ENCODE measurements at places on chromosomes 4 and X.

- DNase-seq, result peak; percentile 38
Measured at GRCh38 chr4:140556372-140557085, 12.2 kb downstream of the UCP1 start.

DNA sequence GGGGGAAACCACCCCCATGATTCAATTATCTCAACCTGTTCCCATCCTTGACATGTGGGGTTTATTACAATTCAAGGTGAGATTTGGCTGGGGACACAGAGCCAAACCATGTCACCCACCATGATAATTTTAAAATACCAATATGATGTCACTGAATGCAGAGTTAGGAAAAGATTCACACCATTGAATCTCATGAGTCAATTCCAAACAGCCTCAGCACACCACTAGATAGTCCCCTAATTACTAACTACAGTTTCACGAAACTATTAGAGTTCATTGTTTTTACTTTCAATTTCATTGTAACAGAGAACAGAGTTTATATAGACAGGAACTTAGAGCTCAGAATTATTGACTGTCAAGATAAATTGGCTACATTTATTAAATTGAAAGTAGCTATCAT is 410.2 kb downstream of the FAM47A start:
- DNase-seq, result no peak

DNA sequence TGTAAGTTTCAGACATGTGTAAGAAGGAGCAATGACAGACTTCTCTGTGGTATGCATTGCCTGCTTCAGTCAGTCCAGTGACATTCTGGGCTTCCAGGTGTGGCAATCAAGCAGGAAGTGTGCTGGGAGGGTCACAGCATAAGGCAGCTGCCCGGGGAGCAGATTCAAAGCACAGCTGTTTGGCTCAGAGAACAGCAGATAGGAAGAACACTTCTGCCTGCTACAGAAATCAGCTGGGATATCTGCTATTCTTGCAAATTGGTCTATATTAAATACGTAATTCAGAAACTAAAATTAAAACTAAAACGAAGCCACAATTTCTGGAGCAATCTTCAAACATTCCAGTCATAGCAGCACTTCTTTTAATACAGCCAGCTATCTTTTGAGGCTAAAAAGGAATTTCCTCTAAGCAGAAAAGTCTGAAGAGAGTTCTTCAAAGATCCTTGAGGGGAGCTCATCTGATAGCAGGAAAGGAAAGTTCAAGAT is 47.5 kb upstream of the GALNT7 start:
- no peak for DNase-seq

DNA sequence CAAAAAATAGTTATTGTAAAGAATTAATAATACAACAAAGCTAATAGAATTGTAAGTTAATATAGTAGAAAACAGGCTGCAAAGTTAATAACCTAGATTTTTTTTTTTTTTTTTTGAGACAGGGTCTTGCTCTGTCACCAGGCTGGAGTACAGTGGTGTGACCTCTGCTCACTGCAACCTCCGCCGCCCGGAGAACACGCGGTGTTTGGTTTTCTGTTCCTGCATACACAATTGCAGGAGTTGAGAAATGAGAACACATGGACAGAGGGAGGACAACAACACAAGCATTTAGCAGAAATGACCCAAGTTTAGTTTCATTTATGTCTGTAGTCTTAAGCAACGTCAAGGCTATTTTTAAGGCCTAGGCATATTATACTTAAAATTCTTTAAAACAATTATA is 145.9 kb upstream of the PCDH10 start:
- no peak for DNase-seq

DNA sequence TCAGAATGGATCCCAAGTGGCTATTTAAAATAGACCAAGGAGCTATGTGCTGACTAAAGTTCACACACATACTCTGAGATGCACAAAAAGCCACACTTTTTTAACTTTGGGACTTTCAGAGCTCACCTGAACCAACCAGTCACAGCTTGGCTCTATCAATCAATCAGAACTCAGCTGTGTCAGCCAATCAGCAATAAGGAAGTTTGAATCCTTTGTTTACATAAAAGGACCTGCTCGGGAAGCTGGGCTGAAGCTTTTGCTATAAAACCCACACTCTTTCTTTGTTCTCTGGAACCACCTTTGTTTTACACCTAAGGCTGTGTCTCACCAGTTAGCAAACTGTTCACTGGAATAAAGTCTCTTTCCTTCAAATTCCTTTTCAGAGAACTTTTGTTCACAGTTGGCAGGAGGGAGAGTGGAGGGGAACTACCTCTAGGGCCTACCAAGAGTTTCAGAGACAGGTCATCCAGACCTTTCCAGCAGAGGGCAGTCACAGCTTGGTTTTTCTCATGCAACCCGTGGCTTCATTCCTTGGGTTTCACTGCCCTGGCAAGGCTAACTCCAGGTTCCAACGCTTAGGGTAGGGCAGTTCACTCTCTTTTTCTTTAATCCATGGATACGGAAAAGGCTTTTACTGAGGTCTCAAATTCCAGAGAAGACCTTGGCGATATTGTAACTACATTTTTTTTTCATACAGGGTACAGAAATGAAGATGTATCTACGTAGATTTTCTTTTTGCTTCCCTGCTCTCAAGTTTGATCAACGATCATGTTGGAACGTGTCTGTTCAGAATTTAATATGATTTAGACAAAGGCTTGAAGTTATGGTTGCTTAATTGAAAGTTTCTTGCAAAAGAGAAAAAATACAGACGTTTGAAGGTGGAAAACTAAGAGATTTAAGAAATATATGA is 80.7 kb downstream of the GPRIN3 start:
- DNase-seq, result peak; percentile 82

GRCh38 chrX:153935326-153935851 is 552 bp upstream of the NAA10 start:
- DNase-seq, result no peak

DNA sequence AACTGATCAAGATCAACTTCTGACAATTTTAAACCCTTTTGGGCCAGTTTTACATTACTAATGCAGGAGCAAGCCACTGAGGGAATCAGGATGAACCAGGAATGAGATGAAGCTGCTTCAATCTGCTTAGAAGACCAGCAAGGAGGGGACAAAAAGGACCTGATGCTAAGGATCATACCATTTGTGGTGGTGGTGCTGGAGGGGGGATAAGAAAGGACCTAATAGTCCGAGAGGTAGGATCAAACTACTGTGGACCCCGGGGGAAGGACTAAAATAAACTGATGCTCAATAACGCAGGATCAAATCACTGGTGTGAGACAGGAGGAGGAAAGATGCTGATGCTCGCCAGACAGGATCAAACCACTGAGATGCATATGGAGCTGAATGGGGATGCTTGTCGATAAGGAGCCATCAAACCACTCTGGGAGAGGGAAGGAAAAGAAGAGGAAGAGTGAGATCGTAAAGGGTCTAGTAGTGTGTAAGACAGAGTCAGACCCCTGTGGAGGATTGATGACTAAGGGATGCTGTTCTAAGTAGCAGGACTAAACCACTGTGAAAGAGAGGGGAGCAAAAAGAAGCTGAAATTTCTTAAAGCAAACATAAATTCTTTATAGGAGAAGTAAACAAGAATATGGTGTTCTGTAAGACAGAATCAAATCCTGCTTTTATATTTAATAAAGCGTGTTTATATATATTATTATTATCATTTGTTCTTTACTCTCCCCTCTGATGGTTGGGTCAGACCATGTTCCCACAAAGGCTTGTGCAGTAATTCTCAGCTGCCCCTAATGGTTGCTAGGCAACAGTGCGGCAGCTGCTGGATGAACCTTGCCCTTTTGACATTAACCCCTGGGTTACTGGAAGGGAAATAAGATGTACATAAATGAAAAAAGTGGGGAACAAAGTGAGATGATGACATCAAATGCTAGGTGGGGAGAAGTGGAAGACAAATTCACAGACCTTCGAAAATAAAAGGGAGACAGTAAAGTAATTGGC is 432.5 kb upstream of the FGF16 start:
- no peak for DNase-seq

GRCh38 chrX:153901753-153902140 is 2.7 kb upstream of the AVPR2 start:
- no peak for DNase-seq

DNA sequence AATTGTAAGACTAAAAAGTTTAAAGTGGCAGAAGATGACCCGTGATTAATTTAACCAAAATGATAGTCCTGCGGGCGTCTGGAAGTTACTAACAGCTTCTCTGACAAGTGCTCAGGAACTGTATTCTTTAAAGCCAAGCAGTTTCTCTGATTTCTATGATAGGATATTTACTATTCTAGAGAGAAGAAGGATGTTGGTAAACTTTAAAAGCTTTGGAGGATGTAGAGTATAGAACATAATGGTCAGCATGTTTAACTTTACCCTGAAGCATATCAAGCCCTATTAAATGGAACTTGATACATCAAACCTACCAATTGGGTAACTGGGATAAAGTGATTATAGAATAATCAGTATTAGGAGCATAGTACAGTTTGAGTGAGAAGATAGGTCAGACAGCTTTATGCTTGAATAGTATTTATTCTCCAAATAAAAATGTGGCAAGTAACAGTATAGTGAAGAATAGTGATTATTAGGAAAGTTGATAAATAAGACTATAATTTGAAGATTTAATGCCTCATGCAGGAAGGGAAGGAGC is 1.8 kb downstream of the STIM2 start:
- no peak for DNase-seq

DNA sequence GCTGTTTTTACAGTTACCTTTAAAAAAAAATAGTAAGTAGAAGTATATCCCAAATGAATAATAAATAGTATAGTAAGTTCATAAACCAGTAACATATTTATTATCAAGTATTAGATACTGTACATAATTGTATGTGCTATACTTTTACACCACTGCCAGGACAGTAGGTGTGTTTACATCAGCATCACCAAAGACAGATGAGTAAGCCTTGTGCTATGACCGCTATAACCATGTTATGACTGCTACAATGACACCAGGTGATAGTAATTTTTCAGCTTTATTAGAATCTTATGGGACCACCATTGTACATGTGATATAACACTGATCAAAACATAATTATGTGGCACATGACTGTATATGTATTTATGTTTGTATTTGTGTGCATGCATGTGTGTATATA is 27.3 kb downstream of the PABPC4L start:
- no peak for DNase-seq

DNA sequence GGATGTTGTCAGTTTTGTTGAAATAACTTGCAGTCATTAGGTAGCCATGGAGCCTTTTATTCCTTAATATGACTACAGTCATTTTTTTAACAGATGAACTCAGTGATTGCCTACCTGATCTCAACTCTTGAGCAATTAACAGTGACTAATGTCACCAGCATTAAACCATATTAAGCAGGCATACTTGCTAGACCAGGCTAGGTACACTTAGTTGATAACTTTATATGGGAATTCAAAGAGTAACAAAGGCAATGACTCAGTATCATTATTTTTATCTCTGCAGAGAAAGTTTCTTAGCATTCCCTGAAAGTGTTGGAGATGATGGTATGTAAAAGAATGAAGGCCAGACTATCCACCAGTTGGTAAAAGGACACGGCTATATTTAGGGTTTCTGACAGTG is at the start of gene C4orf54:
C4orf54 (minus strand) TSS at position 31 of the 400 bp plus-strand sequence. CDS start 3,180 bp downstream, outside the sequence.
- DNase-seq, result no peak

DNA sequence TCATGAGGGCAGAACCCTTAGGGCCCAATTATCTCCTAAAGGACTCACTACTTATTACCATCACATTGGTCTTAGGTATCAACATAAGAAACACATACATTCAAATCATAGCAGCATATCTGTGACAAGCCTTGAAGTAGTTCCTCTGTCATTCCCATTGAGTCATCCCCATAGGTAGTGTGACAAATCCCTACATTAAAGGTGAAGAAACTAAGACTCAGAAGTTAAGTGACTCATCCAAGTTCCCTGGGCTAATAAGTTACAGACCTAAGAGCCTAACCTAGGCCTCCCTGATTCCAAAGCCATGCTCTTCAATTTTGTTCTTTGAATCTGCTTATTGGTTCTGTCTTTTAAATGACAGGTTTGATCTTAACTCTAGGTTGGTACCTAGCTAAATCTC is 58.2 kb downstream of the CD38 start:
- no peak for DNase-seq

DNA sequence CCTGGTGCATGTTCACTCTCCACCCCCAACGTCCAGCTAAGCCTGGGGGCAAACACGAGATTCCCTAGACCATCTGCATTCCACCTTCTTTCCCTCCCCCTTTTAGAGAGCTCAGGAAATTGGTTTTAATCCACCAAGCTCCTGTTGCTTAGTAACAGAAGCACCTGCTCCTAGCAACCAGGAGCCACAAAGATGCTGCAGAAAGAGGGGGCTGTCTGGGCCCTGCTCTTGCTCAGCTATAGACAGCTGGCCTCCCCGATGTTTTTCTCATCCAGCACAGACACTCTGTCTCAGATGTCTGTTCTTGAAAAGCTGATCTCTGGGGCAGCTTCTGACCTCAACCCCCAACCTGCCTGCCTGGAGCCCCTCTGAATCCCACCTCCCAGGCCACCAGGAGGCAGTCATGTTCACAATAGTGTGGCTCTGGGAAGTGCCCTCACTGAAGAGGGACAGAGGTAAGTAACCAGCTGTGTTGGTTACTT is 71.5 kb downstream of the SLC16A2 start:
- DNase-seq, result peak; percentile 38

DNA sequence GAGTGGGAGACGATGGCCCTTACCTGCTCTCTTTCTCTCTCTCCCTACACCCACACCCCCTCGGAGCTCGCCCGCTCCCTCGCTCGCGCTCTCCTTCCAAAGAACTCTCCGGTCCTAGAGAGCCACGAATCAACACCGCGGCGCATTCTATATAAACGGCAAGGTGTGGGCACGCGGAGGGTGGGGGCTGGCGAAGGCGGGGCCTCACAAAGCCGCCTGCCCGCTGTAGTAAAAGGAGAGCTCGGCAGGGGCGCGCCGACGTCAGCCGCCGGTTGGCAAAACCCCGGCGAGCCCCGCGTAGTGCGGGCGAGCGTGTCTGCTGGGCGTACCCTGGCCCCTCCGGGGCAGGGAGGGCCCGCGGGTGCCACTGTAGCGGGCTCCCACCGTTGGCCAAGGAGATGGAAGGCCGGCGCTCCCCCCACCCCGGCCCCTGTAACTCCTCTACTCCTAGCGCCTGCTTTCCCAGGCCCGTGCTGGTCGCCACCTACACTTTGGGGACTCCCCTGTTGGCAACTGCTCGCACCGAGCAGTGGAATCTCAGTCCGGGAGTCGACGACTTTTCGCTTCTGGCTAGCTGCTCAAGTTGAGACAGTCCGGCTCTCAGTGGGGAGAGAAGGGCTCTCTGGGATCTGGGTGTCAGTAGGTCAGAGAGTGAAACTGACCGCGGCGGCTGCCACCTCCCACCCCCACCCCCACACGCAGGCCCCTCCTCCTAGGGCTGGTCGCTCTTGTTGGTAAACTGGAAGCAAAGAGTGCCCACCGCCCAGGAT is 325.5 kb upstream of the F9 start:
- DNase-seq, result peak; percentile 26

GRCh38 chr4:108611365-108611764 is 9.0 kb upstream of the RPL34 start:
- DNase-seq, result no peak

- no peak for DNase-seq
Measured at GRCh38 chr4:153294631-153295030, 49.9 kb upstream of the MND1 start.

GRCh38 chr4:158067646-158068045 is 105.2 kb downstream of the GASK1B start:
- no peak for DNase-seq

- DNase-seq, result peak; percentile 9
Measured at GRCh38 chrX:112688242-112688641, 8.5 kb upstream of the LHFPL1 start.

- DNase-seq, result no peak
Measured at GRCh38 chr4:88446124-88446523, 10.8 kb upstream of the HERC5 start.

Measured in activated CD4-positive, alpha-beta memory T cell treated with anti-CD3 and anti-CD28 coated beads for 36 hours (primary cell).